Right kidney (tissue), 9 donors: ENCODE measurements at places on chromosomes 7 and 10.

DNA sequence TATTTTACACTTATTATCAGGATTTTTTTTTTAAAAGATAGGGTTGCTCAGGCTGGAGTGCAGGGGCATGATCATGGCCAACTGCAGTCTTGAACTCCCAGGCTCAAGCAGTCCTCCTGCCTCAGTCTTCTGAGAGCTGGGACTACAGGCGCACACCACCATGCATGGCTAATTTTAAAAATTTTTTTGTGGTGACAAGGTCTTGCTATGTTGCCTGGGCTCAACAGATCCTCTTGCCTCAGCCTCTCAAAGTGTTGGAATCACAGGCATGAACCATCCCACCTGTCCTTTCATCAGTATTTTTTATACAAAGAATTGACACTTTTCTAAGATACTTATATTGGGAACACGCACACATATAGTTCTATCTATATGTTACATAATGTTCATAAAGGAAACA, 99.3 kb downstream of the PIP4K2A start:
- no peak for DNase-seq

- no peak for DNase-seq
Observed at GRCh38 chr7:155431231-155431630, 26.7 kb upstream of the EN2 start.

- DNase-seq, result no peak
Observed at GRCh38 chr7:11946794-11947193, 114.8 kb upstream of the THSD7A start.

DNA sequence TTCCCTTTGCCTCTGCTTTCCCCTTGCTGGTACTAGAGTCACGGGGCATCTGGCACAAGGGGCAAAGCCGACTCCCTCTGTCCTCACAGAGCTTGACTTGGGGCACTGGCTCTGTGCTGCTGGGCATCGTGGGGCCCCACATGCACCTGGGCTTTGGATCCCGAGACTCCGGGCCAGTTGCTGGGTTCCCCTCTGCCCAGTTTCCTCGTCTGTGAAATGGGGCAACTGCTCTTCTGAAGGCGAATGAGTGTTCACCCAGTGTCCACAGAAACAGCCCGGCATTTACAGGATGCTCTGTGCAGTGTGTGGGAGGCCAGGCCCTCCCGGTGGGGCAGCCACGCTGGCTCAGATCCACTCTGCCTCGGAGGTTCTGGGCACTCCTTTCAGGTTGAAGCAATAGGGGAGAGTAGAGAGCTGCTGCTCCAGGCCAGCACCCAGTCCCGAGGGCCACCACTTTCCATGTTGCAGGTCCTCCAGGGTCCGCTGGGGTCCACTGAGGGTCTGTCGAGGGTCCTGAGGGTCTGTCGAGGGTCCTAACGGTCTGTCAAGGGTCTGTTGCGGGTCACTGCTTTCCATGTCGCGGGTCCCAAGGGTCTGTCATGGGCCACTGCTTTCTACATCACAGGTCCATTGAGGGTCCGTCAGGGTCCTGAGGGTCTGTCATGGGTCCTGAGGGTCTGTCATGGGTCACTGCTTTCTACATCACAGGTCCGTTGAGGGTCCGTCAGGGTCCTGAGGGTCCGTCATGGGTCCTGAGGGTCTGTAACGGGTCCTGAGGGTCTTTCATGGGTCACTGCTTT, 103.6 kb downstream of the VIPR2 start:
- DNase-seq, result no peak

DNA sequence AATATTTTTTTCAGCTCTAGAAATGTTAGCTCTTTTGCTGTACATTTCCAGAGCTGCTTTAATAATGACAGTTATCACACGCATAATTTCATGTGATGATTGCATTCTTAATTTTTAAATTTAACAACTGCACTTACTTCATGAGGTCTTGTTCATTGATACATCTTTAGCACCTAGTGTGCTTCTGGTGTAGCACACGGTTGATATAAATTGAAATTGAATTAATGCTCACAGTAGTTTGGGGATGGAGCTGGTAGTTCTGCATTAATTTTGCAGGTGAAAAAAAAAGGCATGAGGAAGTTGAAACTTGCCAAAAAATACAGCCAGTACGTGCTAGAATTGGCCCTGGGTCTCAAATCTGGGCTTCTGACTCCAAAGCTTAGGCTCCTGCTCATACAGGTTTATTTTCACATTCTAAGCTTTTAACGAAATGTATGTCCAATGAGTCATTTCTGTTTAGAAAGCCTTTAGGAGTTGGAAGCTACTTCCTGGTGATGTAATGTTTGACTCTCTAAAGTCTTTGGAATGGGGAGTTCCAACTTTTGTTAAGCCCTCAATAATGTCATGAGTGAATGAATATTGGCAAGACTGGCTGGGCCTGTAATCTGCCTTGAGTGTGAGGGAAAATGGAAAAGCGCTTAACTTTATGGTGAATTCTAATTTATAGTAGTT, 62.5 kb downstream of the DAGLB start:
- DNase-seq, result no peak

GRCh38 chr10:103699611-103700435, 155.6 kb downstream of the SH3PXD2A start:
- DNase-seq, result no peak

DNA sequence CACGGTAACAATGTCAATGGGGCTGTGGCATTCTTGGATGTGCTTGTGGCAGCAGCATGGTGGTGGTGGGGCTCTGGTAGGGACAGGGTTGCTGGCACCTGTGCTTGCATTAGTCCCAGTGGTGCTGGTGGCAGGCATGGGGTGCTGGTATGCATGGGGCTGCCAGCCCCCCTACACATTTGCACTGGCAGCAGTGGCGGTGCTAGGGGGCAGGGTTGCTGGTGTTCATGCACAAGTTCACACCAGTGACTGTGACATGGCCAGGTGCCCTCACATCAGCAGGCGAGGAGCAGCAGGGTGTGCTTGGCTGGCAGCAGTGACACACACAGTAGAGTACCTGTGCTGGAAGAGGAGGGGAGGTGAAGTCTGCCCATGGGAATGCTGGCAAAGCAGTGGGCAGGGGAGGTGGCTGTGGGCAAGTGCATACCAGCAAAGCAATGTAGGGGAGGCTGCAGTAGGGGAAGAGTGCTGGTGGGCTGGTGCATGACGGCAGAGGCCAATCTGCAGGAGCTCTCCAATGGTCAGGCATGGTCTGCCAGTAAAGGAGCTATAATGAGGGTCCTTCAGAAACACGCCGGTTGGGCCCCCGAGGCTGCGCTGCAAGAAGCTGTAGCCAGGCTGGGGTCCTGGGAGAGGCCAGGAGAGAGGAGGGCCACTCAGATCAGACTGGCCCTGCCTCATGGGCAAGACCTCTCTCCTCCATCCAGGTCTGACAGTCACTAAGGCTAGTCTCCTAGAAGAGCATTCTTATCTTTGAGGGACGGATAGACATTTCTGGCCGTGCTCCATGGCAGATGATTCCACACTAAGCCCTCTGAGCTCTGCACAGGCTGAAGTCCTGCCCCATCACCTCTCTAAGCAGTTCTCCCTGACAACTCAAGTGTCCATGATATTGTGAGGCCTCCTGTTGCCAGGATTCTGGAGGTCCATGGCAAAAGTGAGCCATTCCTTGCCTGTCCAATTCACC, 406.4 kb downstream of the SEMA3D start:
- no peak for DNase-seq

GRCh38 chr7:39248692-39249090, 271.0 kb downstream of the POU6F2 start:
- DNase-seq, result no peak

GRCh38 chr7:98862716-98863420, 6.9 kb downstream of the TMEM130 start:
- no peak for DNase-seq
